Kidney (tissue), 22 donors: ENCODE measurements at places on chromosomes 11 and 22. TPM values are rescaled to one million over a fixed set of nuclear protein-coding genes. Genes with fewer than 3 reads are reported as not detected.

GRCh38 chr22:37009490-37009889 is 9.8 kb downstream of the TST start:
- H3K27me3 ChIP-seq, result no peaks in the 10 kb centered on the region
- H3K4me3 ChIP-seq, result no peak overlapping the region
- no peaks in the 10 kb centered on the region for H3K36me3 ChIP-seq
- H3K27ac ChIP-seq, result no peak overlapping the region
- peaks cover 7% of the 10 kb centered on the region for H3K4me1 ChIP-seq

- DNase-seq, result no peak
- H3K4me3 ChIP-seq, result no peak overlapping the region
- peaks cover 16% of the 10 kb centered on the region for H3K4me1 ChIP-seq
- H3K36me3 ChIP-seq, result no peaks in the 10 kb centered on the region
- H3K27me3 ChIP-seq, result peaks cover 7% of the 10 kb centered on the region
These were observed 9.6 kb downstream of the SCARF2 start for GRCh38 chr22:20427945-20428417.

GRCh38 chr22:43411869-43412807 is at the start of gene MPPED1:
Gene MPPED1 (plus strand): TSS chr22:43412014. CDS start chr22:43424986, 12,972 bp downstream.
- no peaks in the 10 kb centered on the region for H3K36me3 ChIP-seq
- no peak for DNase-seq
- no peak within 1 kb of the TSS for H3K27ac ChIP-seq
- no peaks in the 10 kb centered on the region for H3K4me1 ChIP-seq

DNA sequence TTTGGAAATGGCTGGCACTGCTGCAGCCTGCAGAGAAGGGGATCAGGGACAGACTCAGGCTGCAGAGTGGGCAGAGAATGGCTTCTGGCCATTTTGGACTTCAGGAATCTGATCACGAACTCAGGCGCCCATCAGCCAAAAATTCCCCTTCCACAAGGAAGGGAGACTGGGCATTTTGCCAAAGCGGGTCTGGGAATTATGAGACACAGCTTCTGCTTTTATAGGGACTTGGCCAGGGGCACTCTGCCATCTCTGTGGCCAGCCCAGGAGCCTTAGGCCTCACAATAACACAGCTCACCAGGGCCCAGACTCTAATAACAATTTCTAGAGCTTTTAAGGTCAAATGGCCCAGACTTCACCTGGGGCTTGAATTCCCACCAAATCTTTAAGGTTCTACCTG is 74.7 kb downstream of the CHST1 start:
- no peak overlapping the region for H3K4me3 ChIP-seq
- H3K27ac ChIP-seq, result no peak overlapping the region
- no peaks in the 10 kb centered on the region for H3K4me1 ChIP-seq
- H3K36me3 ChIP-seq, result no peaks in the 10 kb centered on the region

DNA sequence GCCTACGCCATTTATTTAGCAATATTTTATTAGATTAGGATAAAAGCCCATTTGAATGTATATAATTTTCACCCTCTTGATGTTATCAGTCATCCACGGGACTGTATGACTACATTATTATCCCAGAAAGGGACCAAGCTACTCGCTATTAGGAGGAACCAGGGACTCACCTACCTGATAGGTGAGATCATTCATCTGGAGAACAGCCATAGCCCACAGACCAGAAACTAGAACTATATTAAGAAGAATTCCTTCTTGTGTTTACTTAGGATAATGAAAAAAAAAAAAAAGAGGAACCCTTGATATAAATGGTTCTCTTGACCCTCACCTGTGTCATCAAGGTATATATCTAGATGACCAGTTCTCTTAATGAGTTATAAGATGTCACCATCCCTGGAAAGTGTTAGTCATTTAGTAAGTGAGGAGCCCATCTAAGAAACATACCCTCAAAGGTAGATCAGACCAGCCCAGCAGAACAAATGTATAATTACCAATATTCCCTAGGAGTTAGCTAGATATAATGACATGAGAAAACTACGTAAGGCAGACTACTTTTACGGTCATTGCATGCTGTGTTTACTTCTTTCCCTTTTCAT is 8.0 kb downstream of the SIK3 start:
- no peak overlapping the region for H3K4me3 ChIP-seq
- no peak overlapping the region for H3K27ac ChIP-seq
- no peaks in the 10 kb centered on the region for H3K27me3 ChIP-seq

- no peaks in the 10 kb centered on the region for H3K27me3 ChIP-seq
- DNase-seq, result no peak
- peak overlapping the region; percentile 54 for H3K4me3 ChIP-seq
- H3K4me1 ChIP-seq, result no peaks in the 10 kb centered on the region
- no peak overlapping the region for H3K27ac ChIP-seq
- H3K36me3 ChIP-seq, result no peaks in the 10 kb centered on the region
These were observed 985 bp downstream of the MPZL2 start for GRCh38 chr11:118263112-118263511.

- no peak overlapping the region for H3K4me3 ChIP-seq
- H3K27ac ChIP-seq, result no peak overlapping the region
- H3K4me1 ChIP-seq, result no peaks in the 10 kb centered on the region
- no peaks in the 10 kb centered on the region for H3K27me3 ChIP-seq
- H3K36me3 ChIP-seq, result no peaks in the 10 kb centered on the region
These were observed 37.3 kb downstream of the RRP8 start for GRCh38 chr11:6565988-6566703.

- peaks cover 20% of the 10 kb centered on the region for H3K36me3 ChIP-seq
- H3K27me3 ChIP-seq, result no peaks in the 10 kb centered on the region
- H3K4me3 ChIP-seq, result no peak overlapping the region
- H3K4me1 ChIP-seq, result peaks cover 26% of the 10 kb centered on the region
- DNase-seq, result no peak
These were observed 48.7 kb downstream of the C11orf58 start for GRCh38 chr11:16787035-16787742.

- DNase-seq, result no peak
- no peaks in the 10 kb centered on the region for H3K36me3 ChIP-seq
- no peaks in the 10 kb centered on the region for H3K4me1 ChIP-seq
- H3K27ac ChIP-seq, result no peak overlapping the region
- no peak overlapping the region for H3K4me3 ChIP-seq
These were observed 427.0 kb upstream of the DDI1 start for GRCh38 chr11:103609117-103610066.

DNA sequence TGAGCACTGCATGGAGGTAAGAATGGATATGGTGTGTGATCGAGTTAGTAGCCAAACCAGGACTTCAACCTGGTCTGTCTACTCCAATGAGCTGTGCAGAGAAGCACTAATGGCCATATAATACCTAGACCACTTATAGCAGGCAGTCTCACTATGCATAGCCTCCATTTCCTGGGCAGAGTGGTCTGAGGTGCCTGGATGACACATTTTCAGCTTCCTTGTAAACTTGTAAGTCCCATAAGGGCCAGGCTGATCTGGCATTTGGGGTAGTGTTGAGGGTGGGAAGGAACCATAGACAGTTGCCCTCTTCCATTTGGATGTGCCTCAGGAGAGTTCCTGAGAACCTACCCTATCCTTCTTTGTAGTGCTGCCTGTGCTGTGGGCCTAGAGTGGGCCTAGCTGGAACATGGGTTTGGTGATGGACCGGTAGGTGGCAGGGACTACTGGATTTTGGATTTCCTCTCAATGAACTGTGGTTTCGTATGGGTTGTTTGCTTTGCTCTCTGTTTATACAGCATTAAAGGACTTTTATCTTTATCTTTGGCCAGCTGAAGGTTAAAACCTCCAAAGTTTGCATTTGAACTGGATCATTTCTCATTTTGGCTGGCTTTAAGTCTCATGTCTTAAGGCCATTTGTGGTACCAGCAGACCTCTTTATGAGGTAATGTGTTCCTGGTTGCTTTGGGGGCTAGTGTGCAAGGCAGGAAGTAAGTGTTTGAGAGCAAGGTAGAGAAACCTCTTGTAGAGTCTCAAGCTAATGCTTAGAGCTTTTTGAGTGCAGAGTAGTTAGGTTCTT is 86.9 kb downstream of the STIM1 start:
- no peak overlapping the region for H3K27ac ChIP-seq
- no peaks in the 10 kb centered on the region for H3K27me3 ChIP-seq
- DNase-seq, result no peak
- H3K36me3 ChIP-seq, result no peaks in the 10 kb centered on the region
- H3K4me1 ChIP-seq, result peaks cover 9% of the 10 kb centered on the region

DNA sequence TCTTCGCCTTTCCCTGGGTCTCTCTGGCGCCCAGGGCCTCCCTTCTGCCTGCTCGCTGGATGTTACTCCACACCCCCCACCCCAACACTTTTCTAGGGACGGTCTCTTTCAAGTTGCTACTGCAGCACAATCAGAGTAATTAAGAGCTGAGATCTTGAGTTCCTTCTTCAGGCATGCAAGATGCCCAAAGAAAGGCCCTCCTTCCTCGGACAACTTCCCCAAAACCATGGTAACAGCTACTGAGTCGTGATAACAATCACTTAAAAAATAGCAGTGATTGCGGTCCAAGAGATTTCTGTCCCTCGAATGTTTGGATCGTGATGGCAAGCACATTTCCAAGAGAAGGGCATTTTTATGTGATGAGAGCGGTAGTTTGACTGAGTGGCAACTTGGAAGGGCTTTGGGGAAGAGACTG is 638 bp upstream of the TENM4 start:
- peaks cover 20% of the 10 kb centered on the region for H3K4me1 ChIP-seq
- H3K27me3 ChIP-seq, result peaks cover under 1% of the 10 kb centered on the region
- peak; percentile 35 for DNase-seq

GRCh38 chr22:30949934-30950660 is 18.5 kb downstream of the MORC2 start:
- no peak for DNase-seq
- H3K4me3 ChIP-seq, result no peak overlapping the region
- no peak overlapping the region for H3K27ac ChIP-seq
- no peaks in the 10 kb centered on the region for H3K27me3 ChIP-seq
- peaks cover 33% of the 10 kb centered on the region for H3K36me3 ChIP-seq

- DNase-seq, result no peak
- H3K27ac ChIP-seq, result no peak overlapping the region
- no peaks in the 10 kb centered on the region for H3K4me1 ChIP-seq
- no peak overlapping the region for H3K4me3 ChIP-seq
- H3K27me3 ChIP-seq, result no peaks in the 10 kb centered on the region
These were observed 8.1 kb downstream of the RRM1 start for GRCh38 chr11:4102711-4103110.

GRCh38 chr22:45876136-45877035 is 100.6 kb downstream of the WNT7B start:
- no peak for DNase-seq
- no peak overlapping the region for H3K27ac ChIP-seq
- no peaks in the 10 kb centered on the region for H3K4me1 ChIP-seq
- peaks cover 14% of the 10 kb centered on the region for H3K27me3 ChIP-seq

GRCh38 chr11:9150926-9151325 is 59.5 kb upstream of the SCUBE2 start:
- H3K27ac ChIP-seq, result no peak overlapping the region
- peaks cover 6% of the 10 kb centered on the region for H3K36me3 ChIP-seq
- no peaks in the 10 kb centered on the region for H3K4me1 ChIP-seq

GRCh38 chr11:129277198-129277843 is 85.2 kb upstream of the ARHGAP32 start:
- peaks cover 4% of the 10 kb centered on the region for H3K4me1 ChIP-seq
- no peaks in the 10 kb centered on the region for H3K27me3 ChIP-seq
- H3K36me3 ChIP-seq, result no peaks in the 10 kb centered on the region
- no peak for DNase-seq
- peak overlapping the region; percentile 27 for H3K4me3 ChIP-seq

DNA sequence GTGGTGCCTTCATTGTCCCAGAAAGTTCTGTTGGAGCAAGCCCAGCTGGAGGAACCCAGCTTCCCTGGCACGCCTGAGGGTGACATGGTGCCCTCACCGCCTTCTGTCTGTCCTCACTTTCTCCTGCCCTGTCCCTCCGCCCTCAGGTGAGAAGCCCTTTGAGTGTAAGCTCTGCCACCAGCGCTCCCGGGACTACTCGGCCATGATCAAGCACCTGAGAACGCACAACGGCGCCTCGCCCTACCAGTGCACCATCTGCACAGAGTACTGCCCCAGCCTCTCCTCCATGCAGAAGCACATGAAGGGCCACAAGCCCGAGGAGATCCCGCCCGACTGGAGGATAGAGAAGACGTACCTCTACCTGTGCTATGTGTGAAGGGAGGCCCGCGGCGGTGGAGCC is 46.0 kb upstream of the NNMT start:
- no peak for DNase-seq
- H3K4me3 ChIP-seq, result no peak overlapping the region
- H3K36me3 ChIP-seq, result no peaks in the 10 kb centered on the region
- no peak overlapping the region for H3K27ac ChIP-seq

- peak overlapping the region; percentile 70 for H3K4me3 ChIP-seq
- peaks cover 2% of the 10 kb centered on the region for H3K36me3 ChIP-seq
These were observed 866 bp downstream of the MED17 start for GRCh38 chr11:93784935-93785360.

GRCh38 chr11:73962101-73962705 is 11.4 kb downstream of the DNAJB13 start:
- no peak overlapping the region for H3K27ac ChIP-seq
- no peak overlapping the region for H3K4me3 ChIP-seq
- no peaks in the 10 kb centered on the region for H3K27me3 ChIP-seq
- no peaks in the 10 kb centered on the region for H3K4me1 ChIP-seq
- H3K36me3 ChIP-seq, result no peaks in the 10 kb centered on the region
- no peak for DNase-seq

- H3K36me3 ChIP-seq, result peaks cover 21% of the 10 kb centered on the region
- peaks cover 16% of the 10 kb centered on the region for H3K4me1 ChIP-seq
- peak; percentile 94 for DNase-seq
- H3K27ac ChIP-seq, result peak overlapping the region; percentile 57
- H3K4me3 ChIP-seq, result no peak overlapping the region
- H3K27me3 ChIP-seq, result no peaks in the 10 kb centered on the region
These were observed 101.2 kb downstream of the BCR start for GRCh38 chr22:23281406-23282088.

DNA sequence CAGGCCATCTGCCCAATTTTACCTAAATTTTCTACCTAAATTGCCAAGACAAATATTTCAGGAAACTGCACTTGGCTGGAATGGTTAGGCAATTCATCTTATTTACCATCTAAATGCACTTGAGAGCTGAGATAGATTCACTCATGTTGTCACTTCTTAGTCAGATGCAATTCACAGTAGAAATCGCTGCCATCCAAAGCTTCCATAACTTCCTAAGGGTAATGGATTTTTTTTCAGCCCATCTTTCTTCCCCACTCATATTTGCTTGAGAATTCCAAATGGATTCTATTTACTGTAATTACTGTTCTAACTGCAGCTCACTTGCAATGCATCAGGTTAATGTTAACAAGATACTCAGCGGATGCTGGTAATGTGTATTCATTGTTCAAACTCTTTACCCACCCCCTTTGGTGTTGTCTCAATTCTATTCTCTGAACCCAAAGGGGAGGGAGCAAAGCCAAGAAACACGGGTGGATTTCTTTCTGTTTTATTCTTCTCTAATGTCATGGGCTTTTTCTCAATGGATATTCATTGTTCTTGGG is 96.0 kb downstream of the TENM4 start:
- no peaks in the 10 kb centered on the region for H3K27me3 ChIP-seq
- H3K4me3 ChIP-seq, result no peak overlapping the region
- no peaks in the 10 kb centered on the region for H3K4me1 ChIP-seq
- no peaks in the 10 kb centered on the region for H3K36me3 ChIP-seq

- H3K4me3 ChIP-seq, result peak overlapping the region; percentile 93
- H3K36me3 ChIP-seq, result no peaks in the 10 kb centered on the region
- no peaks in the 10 kb centered on the region for H3K4me1 ChIP-seq
These were observed 1.7 kb downstream of the PHF21A start for GRCh38 chr11:46119352-46120216.

Gene AGBL2
- 5.6 TPM for total RNA-seq

Gene C1QTNF4
- total RNA-seq, result 0.25 TPM

Gene BACE1
- total RNA-seq, result 24.5 TPM

Gene SYNGR1
- 21.5 TPM for total RNA-seq

Gene SAA2
- 82.0 TPM for total RNA-seq

Gene KCNE3
- total RNA-seq, result 19.2 TPM

Gene OR56A1
- 0.03 TPM for total RNA-seq
